ENCODE measurements at places on chromosomes 16 and 17. TPM values are rescaled to one million over a fixed set of nuclear protein-coding genes. Genes with fewer than 3 reads are reported as not detected.

DNA sequence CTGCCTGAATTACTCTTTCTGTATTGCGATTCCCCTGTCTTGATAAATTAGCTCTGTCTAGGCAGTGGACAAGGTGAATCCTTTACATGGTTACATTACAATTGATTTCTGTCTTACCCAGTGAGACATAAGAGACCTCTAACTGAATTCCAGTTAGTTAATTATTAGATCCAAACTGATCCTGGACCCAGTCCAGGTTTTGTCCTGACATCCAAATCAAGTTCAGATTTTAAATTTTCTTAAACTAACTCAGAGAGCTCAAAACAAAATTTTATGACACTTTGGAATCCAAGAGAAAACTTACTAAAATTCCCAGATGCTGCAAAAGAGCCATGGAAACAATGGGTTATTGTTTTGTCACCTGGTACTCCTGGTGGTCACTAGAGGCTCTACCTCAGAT is 2166.6 kb downstream of the TP53TG3F start:
- DNase-seq: no peak

- DNase-seq: no peak
Measured at GRCh38 chr16:8717892-8718415, 43.5 kb downstream of the ABAT start.

- DNase-seq: no peak
Measured at GRCh38 chr17:82097919-82098168, 192 bp downstream of the FASN start.

DNA sequence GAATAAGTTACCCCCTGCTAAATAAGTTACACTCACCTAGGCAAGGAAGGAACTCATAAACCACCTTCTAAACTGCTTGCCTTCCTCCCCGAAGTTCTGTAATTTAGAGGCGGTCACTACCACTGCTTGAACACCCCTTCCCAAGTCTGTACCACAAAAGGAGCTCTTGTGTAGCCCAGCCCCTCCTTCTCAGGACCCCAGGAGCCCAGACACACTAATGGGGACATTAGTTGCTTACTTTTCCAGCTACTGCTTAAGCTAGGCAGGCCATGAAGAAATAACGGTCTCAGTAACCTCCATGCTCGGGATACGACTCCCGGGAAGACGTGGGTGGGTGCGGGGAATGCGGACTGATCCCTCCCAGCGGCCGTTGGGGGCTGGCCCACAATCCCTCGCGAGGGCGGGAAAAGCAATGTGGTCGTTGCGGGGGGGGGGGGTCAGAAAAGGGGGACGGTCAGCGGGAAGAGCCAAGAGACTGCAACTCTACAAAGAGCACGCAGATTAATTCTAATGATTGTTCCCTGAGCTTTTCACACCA is at the start of gene TEX14:
TSS of gene TEX14 (minus strand) at position 345 of the 538 bp plus-strand sequence. CDS start 40,044 bp downstream, outside the sequence.
- no peak for DNase-seq

DNA sequence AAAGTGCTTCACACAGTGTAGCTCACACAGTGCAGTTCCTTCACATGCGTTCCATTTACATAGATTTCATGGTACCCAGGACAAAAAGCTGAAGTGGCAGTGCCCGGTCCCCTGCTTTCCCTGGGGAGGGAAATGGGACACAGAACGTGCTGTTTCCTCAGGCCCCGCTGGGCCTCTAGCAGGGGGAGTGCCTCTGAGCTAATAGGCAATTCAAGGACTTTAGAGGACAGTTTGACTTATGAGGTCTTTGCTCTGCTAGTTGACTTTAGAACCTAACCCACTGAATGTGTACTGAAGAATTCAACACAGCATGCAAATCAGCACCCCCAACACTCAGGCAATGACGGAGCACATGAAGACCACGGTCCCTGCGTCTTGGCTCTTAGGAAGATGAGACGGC is 6.8 kb downstream of the CDIP1 start:
- DNase-seq: no peak

- DNase-seq: peak; percentile 25
Measured at GRCh38 chr17:10875430-10875851, 37.6 kb upstream of the PIRT start.

- DNase-seq: no peak
Measured at GRCh38 chr16:502179-502943, 25.2 kb upstream of the CAPN15 start.

DNA sequence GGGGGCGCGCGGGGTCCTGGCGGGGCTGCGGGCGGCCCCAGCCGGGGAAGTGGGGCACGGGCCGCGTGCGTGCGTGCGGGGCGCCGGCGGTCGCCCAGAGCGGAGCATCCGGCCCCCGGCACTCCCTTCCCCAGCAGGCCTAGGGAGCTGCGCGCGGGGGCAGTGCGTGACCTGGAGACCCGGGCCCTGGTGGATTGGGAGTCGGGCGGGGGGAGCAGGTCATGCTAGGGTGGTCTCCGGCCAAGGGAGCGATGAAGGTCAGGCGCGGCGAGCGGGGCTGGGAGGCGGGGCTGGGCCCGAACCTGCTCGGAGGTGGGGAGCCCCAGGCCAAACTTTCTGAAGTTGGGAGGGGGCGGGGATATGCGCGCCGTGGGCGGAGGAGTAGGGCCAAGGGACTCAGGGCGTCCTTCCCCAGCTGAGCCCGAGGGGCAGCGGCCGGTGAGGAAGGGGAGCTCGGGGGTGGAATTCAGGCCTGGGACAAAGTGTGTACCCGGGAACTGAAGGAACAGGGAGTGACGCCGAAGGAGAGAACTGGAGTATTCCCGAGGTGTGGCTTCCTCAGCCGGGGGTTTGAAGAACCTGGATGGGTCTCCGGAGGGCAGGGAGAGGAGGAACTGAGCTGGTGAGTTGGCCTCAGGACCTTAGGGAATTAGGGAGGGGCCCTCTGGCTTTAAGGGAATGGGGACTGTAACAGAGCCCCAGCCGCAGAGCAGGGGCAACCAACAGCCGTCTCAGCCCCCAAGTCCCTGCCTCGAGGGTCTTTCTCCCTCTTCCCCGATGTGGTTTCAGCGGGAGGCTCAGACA is 589 bp downstream of the XYLT2 start:
- peak; percentile 23 for DNase-seq

- no peak for DNase-seq
Measured at GRCh38 chr17:28675980-28676379, 14.0 kb downstream of the SUPT6H start.

GRCh38 chr17:72338847-72339790 is 218.3 kb downstream of the SOX9 start:
- DNase-seq: peak; percentile 95

- peak; percentile 26 for DNase-seq
Measured at GRCh38 chr17:77616254-77616731, 342.2 kb upstream of the TNRC6C start.

DNA sequence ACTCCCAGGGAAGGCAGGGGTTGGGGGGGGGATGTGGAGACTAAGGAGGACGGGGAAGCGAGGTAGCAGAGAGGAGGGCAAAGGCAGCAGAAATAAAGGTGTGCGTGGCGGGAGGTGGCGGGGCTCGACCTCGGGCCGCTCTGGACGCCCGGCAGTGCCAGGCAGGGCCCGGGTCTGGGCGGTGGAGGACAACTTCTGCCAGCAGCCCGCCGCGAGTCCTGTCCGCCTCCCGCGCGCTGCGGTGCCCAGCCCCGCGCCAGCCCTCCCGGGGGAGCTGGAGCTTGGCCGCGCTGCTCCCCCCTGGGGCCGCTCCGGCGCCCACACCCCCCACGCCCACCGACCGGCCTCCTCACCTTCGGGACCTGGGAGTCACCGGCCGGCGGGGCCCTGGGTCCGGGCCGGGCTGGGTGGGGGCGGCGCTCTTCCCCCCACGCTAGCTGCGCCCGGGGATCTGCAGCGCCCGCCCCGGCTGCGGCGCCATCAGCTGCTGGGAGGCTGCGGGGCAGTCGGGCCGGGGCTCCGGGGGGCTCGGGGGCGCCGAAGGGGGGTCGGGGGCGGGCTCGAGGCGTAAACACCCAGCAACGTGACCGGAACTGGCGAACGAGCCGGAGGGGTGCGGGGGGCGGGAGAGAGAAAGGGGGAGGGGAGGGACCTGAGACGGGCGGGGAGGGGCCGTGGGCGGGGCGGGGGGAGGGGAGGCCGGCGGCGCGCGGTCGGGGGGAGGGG is at the start of gene CCDC92B:
TSS of gene CCDC92B (minus strand) at position 595 of the 726 bp plus-strand sequence. CDS start 14,507 bp downstream, outside the sequence.
- no peak for DNase-seq

DNA sequence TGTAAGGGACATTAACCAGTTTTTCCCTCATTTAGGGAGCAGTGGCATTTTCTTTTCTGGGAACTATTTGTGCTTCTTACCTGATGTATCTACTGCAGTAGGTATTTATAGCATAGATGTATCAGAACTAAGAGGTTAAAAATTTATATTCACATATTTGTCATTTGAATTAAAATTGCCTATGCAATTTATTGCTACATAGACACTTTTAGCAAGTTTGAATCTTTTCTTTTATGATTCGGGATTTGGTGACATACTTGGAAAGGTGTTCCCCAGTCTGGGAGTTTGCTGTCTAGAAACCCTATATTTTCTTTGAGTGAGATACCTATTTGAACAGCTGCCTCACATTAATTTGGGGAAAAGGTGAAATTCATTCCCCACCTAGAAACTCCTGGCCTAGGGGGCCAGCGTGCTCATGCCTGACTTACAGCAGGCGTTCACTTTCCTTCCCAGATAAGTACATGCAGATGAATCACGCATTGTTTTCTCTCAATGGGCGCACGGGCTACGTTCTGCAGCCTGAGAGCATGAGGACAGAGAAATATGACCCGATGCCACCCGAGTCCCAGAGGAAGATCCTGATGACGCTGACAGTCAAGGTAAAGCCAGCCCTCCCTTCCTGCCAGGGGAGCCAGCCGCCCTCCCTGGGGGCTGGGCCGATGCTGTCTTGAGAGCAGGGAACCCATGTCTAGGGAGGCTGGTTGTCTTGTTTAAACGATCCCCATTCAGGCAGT is 73.8 kb downstream of the SDR42E1 start:
- peak; percentile 69 for DNase-seq

DNA sequence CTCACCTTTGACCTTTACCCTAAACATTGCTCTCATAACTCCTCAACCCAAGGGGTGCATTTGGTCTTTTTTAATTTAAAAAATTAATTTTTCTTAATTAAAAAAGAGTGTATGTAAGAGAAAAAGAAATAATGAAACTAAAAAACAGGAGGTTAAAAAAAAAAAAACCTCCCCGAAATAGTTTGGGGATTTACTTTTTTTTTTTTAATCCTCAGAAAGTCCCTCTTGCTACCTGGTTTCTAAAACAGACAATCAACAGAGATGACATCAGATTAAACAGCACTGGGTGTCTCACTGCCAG is 301.3 kb downstream of the SOX9 start:
- DNase-seq: no peak

- no peak for DNase-seq
Measured at GRCh38 chr16:81220349-81220748, 18.1 kb upstream of the BCO1 start.

- peak; percentile 69 for DNase-seq
Measured at GRCh38 chr16:23784811-23785447, 30.1 kb downstream of the CHP2 start.

GRCh38 chr16:17483351-17483750 is 12.6 kb upstream of the XYLT1 start:
- DNase-seq: no peak

DNA sequence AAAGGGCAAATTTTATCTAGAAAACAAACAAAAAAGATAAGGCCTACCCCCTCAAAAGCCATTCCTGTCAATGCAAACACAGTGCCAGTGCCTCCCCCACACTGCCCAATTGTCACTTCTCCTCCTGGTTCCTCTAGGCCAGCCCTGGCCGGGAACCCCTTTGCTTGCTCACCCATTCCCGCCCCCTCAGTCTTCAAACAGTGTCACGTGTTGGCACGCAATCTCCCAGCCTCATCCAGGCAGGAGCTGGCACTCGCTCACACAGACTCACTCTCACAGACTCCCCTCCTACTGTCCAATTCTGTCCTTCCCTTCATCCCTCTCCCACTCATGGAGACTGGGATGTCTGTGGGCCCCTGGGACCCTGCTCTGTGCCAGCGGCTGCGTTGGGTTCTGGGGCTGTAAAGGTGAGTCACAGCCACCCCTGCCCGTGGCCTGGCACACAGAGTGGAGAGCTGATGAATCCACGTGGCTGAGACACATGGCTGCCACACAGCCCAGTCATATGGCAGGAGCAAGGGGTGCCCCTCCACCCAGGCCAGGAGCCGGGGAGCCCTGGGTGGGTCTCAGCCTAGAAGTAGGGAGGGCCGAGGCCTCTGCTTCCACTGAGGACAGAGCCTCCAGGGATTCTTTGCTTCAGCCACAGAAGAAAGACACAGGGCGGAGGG is 54.8 kb downstream of the VAC14 start:
- peak; percentile 88 for DNase-seq

DNA sequence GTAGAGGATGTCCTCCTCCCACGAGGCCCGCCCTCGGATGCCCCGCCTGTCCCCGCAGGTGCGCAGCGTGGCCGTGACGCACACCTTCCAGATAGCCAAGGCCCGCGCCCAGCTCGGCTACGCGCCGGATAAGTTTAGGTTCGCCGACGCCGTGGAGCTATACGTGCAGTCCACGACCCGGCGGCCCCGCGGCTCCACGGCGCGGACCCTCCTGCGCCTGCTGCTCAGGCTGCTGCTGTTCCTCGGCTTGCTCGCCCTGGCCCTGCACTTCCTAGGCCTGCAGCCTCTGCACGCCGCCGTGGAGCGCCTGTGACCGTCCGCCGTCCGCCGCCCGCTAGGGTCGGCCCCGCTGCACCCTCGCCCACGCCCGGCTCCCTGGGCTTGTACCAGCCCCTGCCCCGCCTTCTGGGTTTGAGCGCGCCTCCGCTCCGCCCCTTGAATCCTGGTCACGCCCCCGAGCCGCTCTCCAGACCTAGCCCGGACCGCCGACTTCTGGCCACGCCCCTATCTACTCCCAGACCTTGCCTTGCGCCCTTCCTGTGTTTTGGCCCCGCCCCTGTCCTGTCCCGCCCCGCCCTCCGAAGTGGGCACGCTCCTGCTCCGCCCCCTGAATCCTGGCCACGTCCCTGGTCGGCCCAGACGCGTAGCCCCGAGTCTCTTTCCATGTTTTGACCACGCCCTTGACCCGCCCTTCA is 15.8 kb upstream of the EEF2K start:
- DNase-seq: no peak

- DNase-seq: no peak
Measured at GRCh38 chr17:15501282-15501681, 33.9 kb upstream of the CDRT4 start.

DNA sequence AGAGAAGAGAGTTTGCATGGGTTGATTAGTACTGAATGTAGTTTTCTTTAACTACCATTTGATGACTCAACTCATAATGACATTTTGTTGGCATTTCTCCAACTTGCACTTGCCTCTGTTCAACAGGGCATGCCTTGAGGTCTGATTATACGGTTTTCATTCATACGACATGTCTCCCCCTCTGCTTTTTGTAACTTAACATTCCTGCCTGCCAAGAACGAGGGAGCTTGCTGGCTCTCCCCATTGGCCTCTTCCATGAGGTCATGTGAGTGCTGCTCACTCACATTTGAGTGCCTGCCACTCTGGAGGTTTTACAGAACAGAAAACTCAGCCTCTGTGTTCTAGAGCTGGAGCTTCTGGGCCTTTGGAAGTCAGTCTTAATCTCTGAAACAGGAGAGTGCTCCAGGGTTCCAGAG is 19.7 kb downstream of the MAP2K6 start:
- DNase-seq: peak; percentile 28

- peak; percentile 10 for DNase-seq
Measured at GRCh38 chr17:57811638-57812280, 38.1 kb downstream of the MRPS23 start.

The TPSB2 gene
- not detected for total RNA-seq

The TBX2 gene
- 1.4 TPM for total RNA-seq

The SCN4A gene
- total RNA-seq: 0.06 TPM

The FMNL1 gene
- total RNA-seq: 9.2 TPM

The KRTAP1-5 gene
- not detected for total RNA-seq

The CNTD1 gene
- total RNA-seq: not detected

The GDPD3 gene
- 0.57 TPM for total RNA-seq

The MT4 gene
- not detected for total RNA-seq

The TMEM94 gene
- total RNA-seq: 30.5 TPM

The PRR29 gene
- total RNA-seq: 1.1 TPM

The SLC5A2 gene
- not detected for total RNA-seq

The ADGRG3 gene
- not detected for total RNA-seq

The GSPT1 gene
- total RNA-seq: 114 TPM

Data from Daoy (cell line).